ENCODE measurements at places on chromosomes 2 and 18.

- DNase-seq = no peak
Observed at GRCh38 chr2:12700989-12701388, 15.7 kb upstream of the TRIB2 start.

GRCh38 chr18:9530226-9531009, 55.1 kb downstream of the RALBP1 start:
- DNase-seq = no peak

DNA sequence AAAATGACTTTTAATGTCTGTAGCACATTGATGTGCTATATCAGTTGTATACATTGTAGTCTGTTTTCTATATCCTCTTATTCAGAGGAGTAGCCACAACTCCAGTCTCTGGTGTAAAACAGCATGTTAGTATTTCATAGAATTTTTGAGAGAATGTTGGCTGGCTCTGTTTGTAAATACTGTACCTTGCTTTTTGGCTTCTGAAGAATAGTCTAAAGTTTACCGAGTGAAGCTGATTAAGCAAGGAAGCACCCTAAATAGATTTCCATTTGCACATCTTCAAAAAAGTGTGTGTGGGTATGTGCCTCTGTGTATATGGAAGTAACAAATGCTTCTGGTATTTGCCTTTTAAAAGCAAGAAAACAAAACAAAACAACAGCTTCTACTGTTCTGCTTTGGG, 50.5 kb downstream of the MAP4K4 start:
- DNase-seq = no peak

DNA sequence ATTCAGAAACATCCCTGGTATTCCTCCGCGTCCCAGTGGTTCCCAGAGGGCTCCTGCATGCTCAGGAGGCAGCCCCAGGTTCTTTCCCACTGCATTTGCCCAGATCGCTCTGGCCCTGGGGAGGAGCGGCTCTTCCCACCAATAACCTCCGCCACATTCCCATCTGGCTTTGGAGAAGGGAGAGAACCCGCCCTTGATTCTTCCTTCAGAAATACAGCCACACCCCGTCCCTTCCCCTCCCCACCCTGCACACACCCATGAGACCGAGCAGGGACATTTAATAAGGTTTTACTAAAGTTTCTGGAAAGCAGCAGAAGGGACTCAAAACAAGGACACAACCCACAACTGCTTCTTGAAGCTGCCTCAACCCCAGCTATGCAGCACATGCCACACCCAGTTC, 21.9 kb downstream of the ARID5A start:
- no peak for DNase-seq

DNA sequence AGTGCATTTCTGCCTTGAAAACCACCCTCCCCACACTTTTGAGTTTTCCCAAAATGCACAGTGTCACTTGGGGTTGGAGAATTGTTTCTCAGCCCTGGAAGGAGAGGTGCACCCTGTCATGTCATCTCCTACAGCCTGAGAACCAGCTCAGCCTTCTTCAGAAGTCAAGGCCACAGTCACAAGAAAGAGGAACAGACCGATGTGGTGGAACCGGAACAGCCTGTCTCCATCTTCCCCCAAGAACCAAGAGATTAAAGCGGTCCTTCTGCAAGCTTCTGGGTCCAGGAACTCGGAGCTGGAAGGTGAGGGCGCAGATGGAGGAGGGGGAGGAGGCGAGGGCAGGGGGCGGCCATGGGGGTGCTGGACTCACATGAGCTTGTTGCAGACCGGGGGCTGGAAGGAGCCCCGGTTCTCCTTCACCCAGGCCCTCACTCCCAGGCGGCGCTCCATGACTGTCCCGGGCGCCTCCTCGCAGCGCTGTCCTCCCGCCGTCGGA, 248 bp downstream of the HAAO start:
- DNase-seq = no peak

DNA sequence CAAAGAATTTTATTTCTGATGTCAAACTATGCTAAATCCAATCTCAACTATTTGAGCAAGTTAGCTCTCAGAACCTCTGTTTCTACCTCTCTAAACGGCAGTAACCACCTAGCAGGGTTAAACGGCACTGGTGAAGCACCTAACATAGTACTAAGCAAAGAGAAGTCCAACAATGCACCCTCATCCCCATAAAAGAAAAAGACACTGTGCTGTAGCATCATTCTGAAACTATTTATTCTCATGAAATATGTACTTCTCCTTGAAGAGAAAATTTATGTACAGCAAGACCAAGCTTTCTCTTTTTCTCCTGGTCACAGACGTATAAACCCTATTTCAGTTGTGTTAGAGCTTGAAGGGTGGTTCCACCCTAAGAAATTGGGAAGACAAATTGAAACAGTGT, 4.8 kb downstream of the MEX3C start:
- no peak for DNase-seq

DNA sequence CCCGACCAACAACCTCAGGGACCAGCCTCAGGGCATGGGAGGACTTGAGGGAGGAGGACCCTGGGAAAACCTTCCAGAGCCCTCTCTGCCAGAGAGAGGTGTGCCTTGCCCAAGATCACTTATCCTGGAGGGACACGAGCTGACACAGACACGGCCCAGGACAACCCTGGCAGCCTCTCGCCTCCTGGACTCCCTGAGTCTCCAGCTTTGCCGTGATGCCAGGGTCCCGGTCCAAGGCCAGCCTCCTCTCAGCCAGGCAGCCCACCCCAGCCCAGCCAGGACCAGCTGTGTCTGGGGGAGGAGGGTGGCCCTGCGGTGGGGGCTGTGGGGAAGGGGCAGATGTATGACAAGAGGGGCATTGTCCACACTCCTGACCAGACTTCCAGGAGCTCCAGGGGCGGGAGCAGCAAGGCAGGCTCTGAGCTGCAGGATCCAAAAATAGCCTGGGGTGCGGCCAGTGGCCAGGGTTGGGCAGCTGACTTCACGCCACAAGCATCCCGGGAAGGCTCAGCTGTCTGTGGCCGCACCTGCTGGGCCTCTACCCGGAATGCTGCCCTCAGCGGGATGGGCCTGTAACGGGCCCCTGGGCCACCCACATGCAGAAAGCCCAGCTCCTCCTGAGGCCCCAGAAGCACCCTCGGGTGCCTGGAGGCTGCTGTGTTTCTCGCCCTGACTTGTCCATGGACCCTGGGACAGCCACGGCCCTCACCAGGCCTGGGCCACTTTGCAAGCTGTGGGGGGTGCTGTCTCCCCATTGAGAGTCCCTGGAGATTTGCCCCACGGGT, 65.5 kb upstream of the GPC1 start:
- DNase-seq = no peak

DNA sequence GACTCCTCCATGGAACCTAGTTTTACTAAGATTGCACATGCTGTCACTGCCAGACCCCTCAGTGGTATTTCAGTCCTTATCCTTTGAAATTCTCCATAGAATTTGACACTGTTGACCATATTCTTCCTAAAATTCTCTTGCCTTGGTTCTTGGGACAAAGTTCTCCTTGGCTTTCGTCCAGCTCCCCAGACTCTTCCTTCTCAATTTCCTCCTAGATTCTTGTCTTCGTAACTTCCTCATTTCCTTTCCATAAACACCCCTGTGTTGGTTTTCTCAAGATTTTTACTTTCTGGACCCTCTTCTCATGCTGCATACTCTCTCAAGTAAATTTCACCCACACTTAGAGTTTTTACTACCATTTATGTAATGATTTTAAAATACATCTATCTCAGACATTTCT, 96.6 kb upstream of the TWSG1 start:
- peak; percentile 49 for DNase-seq

DNA sequence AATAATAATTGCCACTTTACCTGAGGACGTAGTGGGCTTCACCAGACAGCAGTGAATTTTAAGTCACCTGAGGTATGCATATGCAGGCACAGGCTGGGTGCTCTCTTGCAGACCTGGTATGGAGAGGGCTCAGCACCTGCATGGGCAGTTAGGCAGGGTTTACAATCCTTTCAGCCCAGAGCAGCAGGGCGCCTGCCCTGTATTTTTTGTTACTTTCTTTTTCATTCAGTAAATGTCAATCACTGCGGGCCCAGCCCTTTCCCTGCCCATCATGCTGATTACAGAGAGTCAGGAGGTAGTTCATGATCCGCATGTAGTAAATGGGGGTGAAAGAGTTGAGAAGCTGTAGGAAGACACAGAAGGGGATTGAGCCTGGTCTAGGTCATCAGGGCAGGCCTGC, 147.0 kb upstream of the ALPP start:
- DNase-seq = no peak

DNA sequence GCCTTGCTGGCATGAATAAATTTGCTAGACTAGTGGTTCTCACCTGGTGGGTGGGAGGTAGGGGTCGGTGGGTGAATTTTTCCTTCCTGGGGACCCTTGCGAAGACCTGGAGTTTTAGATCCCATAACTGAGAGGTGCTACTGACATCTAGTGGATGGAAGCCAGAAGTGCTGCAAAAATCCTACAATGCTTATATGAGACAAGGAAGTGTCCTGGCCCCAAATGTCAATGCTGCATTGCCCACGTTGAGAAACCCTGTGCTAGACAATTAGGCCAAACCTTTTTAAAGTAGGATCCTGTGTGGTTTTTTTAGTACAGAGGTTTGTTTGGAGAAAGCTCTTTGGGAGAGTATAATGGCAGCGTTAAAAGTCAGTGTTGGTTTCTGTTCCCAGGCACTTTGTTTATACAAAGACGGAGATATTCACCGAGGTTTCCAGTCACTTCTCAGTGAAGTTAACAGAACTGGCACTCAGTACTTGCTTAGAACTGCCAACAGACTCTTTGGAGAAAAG, 9.6 kb downstream of the SERPINB8 start:
- DNase-seq = peak; percentile 77

GRCh38 chr2:57725337-57725947, 321.2 kb upstream of the VRK2 start:
- peak; percentile 10 for DNase-seq

GRCh38 chr2:230627806-230628724, 84.6 kb upstream of the CAB39 start:
- DNase-seq = peak; percentile 85

DNA sequence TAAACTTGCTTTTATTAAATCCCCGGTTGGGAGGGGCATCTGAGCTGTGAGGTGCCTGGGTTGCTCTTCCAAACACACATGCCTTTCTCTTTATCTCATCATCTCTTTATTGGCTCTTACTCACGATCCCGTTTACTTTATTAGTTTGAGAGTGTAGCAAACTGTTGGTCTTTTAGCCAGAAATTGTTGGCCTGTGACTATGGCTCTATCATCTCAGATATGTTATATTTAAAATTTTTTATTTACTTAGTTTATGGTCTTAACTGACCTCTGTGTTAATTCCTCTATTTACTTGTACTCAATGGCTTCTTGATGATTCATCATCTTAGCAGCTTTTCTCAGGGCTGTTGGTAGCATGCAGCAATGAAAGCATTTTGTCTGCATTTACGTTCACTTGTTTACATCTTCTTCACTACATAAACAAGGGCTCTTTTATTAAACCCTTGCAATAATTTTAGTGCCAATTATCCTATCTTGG, 408.4 kb downstream of the HRH4 start:
- no peak for DNase-seq

DNA sequence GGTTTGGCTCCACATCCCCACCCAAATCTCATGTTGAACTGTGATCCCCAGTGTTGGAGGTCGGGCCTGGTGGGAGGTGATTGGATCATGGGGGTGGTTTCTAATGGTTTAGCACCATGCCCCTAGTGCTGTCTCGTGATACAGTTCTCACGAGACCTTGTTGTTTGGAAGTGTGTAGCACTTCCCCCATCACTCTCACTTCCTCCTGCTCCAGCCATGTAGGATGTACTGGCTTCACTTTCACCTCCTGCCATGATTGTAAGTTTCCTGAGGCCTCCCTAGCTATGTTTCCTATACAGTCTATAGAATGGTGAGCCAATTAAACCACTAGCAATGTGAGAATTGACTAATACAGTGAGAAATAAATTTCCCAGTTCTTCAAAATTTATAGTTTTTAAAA, 325.9 kb downstream of the FSIP2 start:
- no peak for DNase-seq

DNA sequence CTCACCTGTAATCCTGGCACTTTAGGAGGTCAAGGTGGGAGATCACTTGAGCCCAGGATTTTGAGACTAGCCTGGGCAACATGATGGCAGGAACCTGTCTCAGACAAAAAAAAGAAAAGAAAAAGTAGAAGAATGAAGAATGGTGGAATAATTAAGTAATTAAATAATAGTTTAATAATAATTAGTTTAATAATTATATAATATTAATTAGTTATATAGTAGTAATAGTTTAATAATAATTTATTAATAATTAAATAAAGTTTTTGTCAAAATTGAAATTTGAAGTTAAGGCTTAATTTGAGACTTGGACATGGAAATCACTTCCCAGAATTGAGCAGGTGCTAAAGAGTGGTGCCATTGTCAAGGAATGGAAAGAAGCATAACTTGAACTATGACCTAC, 52.2 kb upstream of the ABCA12 start:
- DNase-seq = no peak

DNA sequence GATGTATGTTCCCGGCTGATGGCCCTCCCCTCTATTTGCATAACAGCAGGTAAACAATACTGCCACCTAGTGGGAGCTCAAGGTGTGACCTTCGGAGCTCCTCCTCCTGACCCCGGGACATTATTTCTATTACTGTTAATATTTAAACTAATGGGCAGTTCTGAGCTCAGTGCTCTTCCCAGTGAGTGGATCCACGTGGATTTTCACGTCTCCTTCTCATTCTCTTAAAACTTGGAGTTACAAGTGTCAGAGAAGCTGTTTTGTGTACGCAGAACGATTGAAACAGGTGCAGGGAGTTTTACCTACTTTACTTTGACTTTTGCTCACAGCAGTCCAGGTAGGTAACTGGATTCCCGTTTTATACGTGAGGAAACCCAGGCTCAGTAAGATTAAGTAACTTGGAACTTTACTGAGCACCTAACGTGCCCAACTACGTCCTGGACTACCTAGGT, 127.3 kb downstream of the PRKCE start:
- peak; percentile 82 for DNase-seq

DNA sequence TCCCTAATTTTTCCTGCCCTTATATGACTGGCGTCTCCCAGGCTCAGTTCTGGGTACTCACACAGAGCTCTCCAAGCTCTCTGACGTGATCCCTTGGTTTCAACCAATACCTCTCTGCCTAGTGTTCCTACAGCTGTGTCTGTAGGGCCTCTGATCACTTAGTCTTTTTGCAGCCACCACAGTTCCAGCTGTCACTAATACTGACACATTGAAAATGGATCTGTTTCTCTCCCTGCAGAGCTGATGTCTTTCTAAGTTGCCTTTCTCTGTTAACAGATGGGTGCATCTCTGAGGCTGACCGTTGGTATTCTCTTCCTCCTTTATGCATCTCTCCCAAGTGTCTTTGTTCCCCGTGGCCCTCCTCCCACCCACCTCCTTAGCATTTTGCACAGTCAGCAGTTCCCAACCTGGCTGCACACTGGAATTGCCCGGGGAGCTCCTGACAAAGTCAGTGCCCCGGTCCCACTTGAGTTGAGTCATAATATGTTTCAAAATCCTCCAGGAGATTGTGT, 62.5 kb downstream of the CERS6 start:
- DNase-seq = peak; percentile 43

DNA sequence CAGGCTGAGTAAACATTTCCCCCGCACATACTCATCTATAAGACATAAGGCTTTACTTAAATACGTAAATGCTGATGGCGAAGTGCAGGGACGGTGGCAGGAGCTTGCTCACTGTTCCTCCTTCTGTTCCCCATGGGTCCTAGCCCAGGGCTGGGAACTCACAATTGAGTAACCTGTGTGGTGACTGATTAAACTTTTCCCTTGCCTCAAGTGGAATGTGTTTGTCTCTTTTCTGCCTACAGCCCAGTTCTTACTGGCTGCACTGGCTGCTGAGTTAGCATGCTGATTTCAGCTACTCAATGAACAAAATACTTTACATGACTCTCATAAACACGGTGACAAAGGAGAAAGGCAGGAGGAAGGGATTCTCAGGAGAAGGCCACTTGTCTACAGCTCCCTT, 87.3 kb downstream of the MARCO start:
- no peak for DNase-seq

Data from OCI-M1 (cell line).